ENCODE measurements at places on chromosomes 4 and X.
A peak's percentile ranks its signal among the peaks of the same experiment; 100 is the strongest.

DNA sequence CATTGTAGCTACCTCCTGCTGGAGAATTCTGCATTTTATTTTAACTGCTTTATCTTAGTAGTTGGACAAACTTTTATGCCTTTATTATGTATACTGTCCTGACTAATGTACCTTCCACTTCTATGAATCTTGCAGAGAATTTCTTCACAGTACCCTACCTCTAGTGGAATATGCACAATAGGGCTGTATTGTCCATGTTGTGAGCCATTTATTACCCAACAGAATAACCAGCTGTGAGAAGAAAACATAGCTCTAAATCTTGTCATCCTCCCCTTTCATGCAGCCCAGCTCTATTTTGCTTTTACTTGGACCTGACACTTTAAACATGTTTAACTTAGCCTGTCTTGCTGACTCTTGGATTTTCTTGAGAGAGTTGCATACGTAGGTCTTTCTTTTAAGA is 56.2 kb downstream of the MCUB start:
- DNase-seq: no peak

DNA sequence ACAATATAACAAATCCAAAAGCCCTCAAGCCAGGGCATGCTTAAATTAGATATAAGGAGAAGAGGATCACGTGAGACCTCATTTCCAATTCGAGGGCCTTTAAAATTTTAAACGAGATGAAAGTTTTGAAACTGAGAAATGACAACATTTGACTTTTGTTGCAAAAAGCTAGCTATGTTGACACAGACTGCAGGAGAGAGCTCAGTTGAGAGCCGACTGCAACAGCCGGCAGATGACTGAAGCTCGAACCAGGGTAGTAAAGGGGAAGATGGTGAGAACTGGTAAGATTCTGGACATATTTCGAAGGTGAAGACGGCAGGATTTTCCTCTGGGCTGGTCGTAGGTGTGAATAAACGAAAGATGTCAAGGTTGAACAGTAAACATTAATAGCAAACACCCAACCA is 773 bp downstream of the PRMT9 start:
- DNase-seq: peak; percentile 23

DNA sequence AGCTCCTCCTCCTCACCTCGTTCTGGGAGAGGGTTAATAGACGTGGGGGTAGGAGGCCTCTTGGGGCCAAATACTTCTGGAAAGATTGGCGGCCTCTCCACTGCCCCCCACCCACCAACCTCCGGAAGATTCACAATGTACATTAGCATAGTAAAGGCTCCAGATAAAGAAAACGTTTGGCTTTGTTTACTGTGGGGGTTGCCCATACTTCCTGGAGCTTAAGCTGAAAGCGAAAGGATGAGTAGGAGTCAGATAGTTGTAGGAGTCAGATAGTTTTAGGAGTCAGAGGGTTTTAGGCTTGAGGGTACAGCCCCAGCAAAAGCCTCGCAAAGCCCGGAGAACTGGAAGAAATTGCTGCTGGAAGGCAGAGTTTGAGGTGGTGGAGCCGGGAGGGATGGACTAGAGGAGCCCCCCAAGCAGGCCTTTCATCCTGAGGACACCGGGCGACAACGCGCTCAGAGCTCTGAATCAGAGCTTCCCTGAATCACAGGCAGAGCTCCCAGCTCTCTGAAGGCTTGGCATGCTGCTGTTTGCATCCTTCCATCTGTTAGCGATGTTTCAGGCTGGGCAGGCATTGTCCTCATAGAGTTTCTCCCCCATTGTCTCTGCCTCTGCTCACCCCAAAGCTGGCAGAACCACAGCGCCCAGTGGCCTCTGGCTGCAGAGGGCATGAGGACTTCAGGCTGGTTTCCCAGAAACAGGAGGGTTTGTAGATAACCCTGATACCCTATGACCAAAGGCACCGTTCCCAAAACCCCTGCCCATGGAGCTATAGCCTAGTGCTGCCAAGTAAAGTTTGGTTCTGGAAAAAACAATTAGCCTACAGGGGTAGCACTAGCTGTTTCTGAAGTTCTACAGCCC is 280.7 kb downstream of the BCOR start:
- DNase-seq: peak; percentile 65

DNA sequence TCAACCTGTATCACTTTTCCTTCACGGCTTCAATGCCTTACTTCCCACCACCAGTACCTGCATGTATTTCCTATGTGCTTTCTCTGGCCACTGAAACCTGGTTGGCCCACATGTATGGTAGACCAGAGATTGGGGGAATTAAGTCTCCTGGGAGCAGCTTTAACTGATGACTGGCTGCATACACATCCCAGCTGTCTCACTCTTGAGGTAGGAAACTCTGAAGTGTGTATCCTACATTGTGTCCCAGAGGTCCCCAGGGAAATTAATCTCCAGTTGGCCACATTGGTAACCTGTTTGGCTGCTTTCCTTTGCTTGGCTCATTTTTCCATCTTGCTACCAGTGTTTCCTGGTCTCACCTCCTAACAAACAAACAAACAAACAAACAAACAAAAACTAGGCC is 124.4 kb downstream of the ZNF827 start:
- no peak for DNase-seq

DNA sequence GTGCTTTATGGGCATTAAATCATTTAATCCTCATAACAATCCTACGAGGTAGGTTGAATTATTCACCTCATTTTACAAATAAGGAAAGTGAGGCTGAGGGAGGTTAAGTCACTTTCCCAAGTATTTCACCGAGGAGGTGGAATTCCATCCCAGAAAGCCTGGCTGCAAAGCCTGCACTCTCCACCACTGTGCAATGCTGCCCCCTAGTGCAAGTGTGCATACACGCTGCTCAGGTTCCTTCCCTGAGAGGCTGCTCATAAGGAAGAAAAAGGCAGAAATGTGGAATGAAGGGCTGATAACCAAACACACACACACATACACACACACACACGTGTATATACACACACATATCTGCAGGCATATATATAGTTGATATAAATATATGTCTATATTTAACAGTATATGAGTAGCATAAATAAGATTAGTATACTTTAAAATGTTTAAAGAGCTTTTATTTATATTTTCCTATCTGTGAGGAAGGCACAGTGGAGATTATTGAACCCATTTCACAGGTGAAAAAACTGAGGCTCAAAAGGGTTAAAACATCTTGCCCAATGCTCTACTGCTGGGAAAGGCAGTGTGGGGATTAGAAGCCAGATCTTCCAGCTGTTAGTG is 714.5 kb upstream of the TENM3 start:
- DNase-seq: peak; percentile 34

GRCh38 chrX:20542072-20542471 is 275.4 kb upstream of the RPS6KA3 start:
- DNase-seq: no peak

DNA sequence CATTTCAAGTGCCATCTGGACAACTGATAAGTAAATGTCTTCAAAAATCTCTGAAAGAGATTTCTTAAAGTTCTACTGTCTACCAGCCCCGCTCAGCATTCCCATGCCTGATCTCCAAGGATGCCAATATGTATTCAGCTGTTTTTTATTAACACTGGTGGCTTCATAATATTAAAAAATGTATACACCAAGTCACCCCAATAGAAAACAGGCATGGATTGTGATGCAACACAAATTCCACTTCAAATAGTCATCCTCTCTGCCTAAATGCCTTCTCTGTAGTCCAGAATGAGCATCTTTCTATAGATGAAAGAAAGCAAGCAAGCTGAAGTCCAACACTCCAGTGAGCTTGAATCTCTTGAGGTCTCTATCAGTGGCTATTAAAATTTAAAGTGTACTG is 152.2 kb upstream of the PPARGC1A start:
- no peak for DNase-seq
